HAP-1 (cell line): ENCODE measurements at places on chromosomes 4 and X.

GRCh38 chrX:19627081-19627480, 111.8 kb upstream of the MAP3K15 start:
- DNase-seq: no peak

- DNase-seq: no peak
These were observed 46.5 kb downstream of the IDS start for GRCh38 chrX:149458586-149458985.

DNA sequence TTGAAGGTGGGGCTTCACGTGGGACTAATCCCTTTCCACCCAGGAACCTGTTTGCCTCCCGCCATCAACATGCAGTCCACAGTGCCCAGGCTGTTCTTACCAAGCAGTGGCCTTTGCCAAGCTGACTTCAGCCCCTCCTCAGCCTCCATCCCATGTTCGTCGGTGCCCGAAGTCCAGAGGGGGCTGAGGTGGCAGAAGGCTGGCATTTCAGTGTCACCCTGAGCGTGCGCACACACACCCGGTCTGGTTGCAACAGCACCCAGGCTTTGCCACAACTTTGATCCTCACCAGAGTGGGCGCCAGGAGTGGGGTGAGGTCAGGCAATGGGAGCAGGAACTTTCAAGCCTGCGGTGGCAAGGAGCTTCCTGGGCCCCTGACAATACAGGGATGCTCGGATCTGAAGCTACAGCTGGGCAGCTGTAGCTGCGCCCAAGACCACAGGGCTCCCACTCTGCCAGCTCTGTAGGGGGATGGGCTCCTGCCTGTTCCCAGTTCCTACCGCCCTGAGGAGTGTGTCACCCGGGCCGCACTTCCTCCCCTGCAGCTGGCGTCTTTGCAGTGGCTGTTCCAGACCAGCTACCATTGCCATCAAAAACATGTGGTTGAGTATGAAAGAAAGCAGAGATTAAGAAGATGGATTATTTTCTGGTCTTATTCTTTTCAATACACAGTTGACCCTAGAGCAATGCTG, 428.0 kb downstream of the EPHA5 start:
- no peak for DNase-seq

GRCh38 chrX:15418041-15418706, 34.0 kb upstream of the VEGFD start:
- DNase-seq: no peak

DNA sequence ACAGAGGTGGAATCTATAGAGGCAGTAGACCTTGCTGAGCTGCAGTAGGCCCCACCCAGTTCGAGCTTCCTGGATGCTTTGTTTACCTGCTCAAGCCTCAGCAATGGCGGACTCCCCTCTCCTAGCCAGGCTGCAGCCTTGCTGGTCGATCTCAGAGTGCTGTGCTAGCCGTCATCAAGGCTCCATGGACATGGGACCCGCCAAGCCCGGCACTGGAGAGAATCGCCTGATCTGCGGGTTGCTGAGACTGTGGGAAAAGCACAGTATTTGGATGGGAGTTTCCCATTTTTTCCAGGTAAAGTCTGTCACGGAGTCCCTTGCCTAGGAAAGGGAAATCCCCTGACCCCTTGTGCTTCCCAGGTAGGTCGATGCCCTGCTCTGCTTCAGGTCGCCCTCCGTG, 124.8 kb upstream of the KLF8 start:
- no peak for DNase-seq

DNA sequence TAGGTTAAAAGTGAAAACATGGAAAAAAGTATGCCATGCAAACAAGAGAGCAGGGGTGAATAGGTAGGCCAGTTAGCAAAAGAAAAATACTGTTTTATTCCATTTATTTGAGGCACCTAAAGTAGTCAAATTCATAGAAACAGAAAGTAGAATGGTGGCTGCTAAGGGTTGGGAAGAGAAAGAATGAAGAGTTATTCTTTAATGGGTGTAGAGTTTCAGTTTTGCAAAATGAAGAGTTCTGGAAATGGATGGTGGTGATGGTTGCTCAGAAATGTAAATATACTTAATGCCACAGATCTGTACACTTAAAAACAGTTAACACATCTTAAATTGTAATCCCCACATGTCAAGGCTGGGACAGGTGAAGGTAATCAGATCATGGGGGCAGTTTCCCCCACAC, 29.7 kb downstream of the PARM1 start:
- no peak for DNase-seq

- DNase-seq: no peak
These were observed 34.8 kb downstream of the YIPF6 start for GRCh38 chrX:68533656-68534055.

DNA sequence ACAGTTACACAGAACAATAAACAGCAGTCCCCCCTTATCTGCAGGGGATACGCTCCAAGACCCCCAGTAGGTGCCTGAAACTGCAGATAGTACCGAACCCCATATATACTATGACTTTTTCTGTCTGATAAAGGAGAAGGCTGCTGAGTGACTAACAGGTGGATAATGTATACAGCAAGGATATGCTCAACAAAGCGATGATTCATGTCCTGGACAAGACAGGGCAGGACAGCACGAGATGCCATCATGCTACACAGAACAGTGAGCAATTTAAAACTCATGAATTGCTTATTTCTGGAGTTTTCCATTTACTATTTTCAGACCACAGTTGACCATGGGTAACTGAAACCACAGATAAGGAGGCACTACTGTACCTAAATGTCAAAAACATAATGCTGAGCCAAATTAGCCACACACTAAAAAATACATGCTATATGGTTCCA, 76.1 kb downstream of the MANBA start:
- no peak for DNase-seq

DNA sequence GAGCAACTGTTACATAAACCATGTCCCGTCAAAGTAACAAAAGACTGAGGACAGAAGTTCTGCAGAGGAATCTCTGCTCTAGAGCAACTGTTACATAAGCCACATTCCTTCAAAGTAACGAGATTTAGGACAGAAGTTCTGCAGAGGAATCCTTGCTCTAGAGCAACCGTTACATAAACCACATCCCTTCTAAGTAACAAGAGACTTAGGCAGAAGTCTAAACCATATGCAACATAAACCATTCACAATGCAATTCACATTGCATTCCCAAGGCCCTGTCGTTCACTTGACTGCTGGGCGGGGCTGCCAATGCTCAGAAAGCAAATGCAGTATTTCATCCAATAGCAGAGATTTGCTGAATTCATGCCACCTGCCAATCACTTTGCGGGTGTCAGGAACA, 124.4 kb upstream of the PUDP start:
- no peak for DNase-seq

DNA sequence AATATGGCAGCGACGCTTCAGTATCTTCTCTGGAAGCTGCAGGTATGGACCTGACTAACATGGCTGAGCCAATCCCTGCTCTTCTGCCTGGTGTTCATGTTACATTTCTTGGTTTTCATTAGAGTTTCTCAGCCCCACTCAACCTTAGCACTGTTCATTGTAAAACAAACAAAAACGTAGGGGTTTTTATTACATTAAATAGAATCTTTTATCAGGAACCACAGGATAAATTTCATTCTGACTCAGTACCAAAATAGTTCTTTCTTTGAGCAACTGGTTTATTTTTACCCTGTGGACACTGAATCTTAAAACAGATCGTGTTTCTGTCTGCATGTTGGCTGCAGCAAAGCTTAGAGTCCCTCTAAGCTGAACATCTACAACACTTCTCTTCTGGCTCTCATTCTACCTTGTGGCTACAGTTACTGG, 27.1 kb downstream of the FHIP1A start:
- no peak for DNase-seq

GRCh38 chr4:146342600-146343192, 128.4 kb downstream of the REELD1 start:
- DNase-seq: no peak
